ENCODE measurements at places on chromosomes 7 and 10.

- DNase-seq: no peak
Observed at GRCh38 chr7:135792866-135793265, 44.3 kb upstream of the FAM180A start.

DNA sequence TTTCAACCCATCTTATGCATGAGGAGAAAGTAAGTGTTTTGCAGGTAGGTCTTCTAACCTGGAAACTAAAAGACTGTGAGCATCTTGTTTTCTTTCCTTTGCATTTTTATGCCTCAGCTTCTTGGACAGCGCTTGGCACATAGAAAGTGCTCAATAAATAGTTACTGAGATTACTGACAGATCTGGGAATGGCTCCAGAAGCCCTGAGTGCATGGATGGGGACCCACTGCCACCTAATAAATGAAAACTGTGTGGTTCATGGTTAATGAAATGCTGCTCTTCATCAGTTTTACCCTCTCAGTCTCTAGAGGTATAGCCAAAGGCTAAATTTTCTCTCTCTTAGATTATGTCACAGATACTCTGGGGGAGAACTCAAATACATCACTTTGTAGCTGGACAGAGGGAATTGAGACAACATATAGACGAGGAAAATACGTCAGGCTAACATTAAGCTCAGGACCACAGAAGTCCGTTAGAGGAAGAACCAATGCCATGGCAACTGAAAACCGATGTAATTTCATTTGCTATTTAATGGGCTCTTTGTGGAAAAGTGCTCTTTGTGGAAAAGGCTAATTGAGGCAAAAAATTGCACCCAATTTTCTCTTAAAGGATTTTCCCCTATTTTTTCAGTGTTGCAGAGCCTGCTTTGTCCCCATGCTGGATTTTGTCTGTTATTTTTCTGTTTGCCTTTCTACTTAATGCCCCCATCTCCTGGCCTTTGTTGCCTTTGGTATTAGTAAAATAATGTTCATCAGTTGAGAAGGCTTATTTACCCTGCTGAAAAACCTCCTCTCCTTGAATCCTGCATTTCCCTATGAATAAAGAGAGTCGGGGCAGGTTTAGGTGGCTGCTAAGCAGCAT, 17.8 kb downstream of the ASB4 start:
- DNase-seq: no peak

DNA sequence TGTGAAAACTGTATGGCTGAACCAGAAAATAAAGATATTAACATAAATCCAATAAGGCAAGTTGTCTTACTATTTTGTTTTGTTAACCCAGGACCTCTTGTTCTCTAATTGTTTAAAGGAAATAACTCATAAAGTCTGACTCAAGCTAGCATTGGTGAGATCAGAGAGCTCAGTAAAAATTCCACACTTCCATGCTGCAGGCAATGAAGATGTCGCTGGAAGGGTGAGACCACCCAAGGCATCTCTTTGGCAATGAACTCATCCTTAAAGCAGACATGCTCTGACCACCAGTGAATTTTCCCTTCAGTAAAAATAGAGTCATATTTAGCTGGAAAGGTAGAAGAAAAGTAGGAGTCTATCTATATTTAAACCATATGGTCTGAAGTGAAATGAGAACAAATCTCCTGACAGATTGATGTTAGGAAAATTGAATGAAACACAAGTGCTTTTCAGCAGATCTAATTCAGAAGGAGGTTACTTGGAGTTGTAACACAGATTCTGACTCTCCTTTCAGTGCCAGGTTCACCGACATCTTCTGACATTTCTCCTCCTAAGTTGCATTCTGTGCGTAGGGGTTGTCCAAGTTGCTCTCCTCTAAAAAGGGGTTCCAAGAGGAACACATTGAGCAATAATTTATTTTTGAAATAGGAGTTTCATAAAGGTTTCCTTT, 32.8 kb upstream of the VIPR2 start:
- DNase-seq: no peak

GRCh38 chr7:44802418-44803025, 6.0 kb downstream of the PPIA start:
- no peak for DNase-seq

GRCh38 chr10:132096863-132097478, 31.2 kb downstream of the JAKMIP3 start:
- no peak for DNase-seq

DNA sequence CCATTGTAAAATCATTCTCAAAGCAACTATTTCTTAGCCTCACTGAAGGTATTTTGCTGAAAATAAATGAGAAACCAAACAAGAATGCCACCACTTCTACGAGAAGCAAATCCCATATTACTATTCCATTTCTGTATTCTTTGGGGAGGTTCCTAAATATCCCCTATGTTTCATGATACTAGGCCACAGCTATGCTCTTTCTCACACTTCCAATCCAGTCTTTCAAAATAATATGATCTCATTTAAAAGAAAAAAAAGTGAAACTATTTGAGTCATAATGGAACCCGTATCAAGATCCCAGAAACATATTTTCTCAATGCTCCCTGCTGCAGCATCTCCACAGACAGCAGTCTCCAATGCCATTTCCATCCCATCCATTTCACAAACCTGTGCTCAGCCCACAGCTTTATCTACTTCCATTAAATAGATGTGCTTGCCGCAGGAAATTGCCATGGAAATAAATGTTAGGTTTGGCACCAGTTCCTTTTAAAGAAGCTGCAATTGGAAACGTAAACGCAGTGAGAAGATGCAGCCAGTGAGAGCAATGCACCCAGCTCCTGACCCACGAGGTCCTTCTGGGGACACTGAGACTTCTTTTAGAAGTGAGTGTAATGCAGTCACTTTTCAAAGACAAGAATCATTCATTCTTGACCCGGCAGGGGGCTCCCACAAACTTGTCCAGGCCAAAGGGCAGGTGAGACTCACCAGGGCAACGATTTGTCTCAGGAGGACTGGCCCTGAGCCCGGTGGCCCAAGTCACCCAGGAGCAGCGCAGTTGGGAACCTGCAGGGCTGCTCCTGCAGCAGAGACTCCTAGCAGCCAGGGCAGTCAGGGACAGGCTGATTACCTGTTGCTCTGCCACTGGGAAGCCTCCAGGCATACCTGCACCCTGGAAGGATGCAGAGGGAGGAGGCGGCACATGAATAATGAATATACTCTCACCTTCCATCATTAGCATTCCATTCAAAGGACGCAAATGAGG, 99.6 kb downstream of the C10orf90 start:
- DNase-seq: no peak
